ENCODE measurements at places on chromosomes 3 and 15.

GRCh38 chr3:5136919-5137429 lies 14.9 kb downstream of the ARL8B start:
- DNase-seq: no peak

- no peak for DNase-seq
Measured at GRCh38 chr15:66278671-66279070, 14.7 kb upstream of the DIS3L start.

GRCh38 chr3:135865085-135865484 lies 100.4 kb upstream of the PPP2R3A start:
- DNase-seq: no peak

DNA sequence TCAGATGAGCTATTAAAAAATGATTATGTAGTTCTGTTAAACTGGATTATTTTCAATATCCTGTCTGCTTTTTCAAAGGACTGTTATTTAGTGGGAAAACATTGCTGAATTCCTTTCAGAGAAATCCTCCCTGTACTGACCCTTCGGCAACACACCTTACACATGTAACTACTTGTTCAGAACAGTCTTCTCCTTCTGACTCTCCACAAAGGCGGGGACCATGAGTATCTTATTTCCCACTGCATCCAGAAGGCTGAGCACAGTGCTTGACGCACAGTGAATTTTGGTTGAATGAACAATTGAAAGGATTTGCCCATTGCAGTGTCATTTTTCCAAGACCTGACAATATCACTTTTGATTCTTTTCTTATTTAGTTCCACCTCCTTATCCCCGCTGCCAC lies 23.1 kb upstream of the CFAP161 start:
- DNase-seq: no peak

DNA sequence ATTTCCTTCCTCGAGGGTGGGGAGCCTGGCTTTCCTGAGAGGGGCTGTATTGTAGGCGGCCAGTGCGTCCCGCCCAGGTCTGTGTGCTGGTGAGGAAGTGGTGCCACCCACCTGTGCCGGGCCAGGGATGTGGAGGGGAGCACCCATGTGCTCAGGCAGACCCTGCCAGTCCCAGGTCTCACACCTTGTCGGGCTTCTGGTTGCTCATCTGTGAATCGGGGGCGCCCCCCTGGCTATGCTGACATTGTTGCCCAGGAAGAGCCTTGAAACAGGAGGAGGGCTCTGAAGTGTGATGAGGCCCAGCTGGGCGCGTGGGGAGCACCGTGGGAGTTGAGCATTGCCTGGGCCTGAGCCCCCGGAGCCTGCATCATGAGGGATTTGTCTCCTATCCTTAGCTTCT lies 4.8 kb downstream of the FBLN2 start:
- no peak for DNase-seq

GRCh38 chr15:80450811-80451321 lies 46.7 kb downstream of the ARNT2 start:
- DNase-seq: no peak

GRCh38 chr3:57689367-57690053 lies 3.4 kb downstream of the DENND6A start:
- no peak for DNase-seq

DNA sequence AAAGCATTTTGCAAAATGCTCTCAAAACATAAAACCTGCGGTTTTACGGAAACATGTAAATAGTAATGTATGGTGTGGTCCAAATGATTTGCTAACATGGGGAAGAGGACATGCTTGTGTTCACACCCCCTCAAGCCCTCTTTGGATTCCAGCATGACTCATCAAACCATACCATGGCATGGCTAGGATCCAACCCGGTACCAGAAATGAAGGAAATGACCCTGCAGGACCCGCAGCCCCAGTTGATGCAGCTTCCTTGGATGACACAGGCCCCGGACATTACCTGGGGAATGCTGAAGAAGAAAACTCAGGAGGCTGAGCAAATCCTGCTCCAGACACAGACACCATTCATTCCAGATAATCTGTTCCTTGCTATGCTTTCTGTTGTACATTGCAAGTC lies 222.9 kb downstream of the DTWD1 start:
- no peak for DNase-seq

- no peak for DNase-seq
Measured at GRCh38 chr3:33401781-33402180, 38.4 kb downstream of the UBP1 start.

DNA sequence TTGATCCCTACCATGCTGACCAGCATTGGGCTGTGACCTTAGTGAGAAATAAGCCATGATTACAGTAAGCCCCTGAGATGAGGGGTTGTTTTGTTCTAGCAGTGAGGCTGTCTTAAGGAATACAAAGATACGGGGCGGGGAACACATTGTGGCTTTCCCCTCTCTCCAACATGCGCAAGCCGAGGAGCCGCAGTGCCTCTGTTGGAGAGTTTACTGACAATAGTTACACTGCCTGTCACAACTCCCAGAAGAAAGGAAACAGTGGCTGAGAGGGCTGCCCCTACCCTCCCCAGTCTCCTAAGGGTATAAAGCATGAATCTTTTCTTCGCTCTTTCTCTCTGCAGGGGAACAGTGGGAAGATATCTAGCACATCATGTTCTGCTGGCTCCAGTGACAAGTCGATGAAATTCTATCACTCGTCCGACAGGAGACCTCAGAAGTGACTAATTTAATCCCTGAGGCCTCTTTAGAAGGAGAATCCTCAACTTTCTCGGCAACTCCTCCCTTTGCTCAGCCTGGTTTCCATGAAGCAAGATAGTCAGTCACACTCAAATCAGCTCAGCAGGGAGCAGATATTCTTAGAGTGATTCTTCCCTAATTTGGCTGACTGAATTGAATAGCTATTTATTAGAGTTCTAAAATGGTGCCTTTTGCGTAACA lies 409.0 kb upstream of the PROK2 start:
- DNase-seq: no peak

DNA sequence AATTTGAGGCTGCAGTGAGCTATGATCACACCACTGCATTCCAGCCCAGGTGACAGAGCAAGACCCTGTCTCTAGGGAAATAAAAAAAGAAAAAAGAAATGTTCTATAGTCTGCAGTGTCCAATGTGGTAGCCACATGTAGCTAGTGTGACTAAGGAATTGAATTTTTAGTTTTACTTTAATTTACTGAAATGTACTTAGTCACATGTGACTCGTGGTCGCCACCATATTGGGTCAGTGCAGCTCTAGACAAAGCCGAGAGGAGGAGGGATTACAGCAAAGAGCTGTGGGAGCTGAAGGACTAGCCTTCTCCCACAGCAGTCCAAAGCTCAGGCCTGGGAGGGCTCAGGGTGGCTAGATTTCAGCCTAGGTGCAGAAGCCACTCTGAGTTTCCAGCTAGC lies 65.9 kb upstream of the NTRK3 start:
- DNase-seq: no peak

DNA sequence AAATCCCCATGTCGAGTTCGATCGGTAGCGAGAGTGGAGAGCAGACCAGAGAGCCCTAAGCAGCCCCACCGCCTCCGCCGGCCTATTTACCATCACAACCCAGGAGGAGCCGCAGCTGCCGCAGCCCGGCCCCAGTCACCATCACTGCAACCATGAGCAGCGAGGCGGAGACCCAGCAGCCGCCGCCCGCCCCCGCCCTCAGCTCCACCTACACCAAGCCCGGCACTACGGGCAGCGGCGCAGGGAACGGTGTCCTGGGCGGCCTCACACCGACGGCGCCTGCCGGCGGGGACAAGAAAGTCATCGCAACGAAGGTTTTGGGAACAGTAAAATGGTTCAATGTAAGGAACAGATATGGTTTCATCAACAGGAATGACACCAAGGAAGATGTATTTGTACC lies 89.5 kb upstream of the TPM1 start:
- DNase-seq: no peak

- peak; percentile 33 for DNase-seq
Measured at GRCh38 chr3:39106851-39107387, 508 bp downstream of the GORASP1 start.

- DNase-seq: no peak
Measured at GRCh38 chr15:88745696-88746095, 57.5 kb upstream of the ACAN start.

- no peak for DNase-seq
Measured at GRCh38 chr15:43854801-43855200, 28.0 kb downstream of the WDR76 start.

- peak; percentile 14 for DNase-seq
Measured at GRCh38 chr15:63381301-63382204, at the start of gene CA12. Gene CA12, minus strand, starts transcription at chr15:63381846. Its CDS starts 126 bp downstream, at chr15:63381720.

GRCh38 chr15:41567862-41568261 lies 8.8 kb downstream of the TYRO3 start:
- no peak for DNase-seq

- no peak for DNase-seq
Measured at GRCh38 chr3:49534581-49535441, 19.5 kb upstream of the BSN start.

DNA sequence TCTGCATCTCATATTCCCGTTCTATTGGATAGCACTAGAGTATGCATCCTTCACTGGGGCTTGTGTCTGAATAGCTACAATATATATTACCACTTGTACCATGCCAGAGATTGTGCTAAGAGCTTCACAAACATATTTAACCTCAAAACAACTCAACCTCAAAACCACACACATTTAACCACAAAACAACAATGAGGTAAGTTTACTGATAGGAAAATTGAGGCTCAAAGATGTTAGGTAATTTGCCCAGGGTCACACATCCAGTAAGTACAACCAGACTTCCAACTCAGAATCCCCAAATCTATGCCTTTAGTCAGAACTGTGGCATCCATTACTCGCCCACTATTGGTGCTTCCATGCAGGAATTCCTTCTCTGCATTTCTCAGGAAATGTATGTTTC lies 220.0 kb downstream of the FAM43A start:
- no peak for DNase-seq

DNA sequence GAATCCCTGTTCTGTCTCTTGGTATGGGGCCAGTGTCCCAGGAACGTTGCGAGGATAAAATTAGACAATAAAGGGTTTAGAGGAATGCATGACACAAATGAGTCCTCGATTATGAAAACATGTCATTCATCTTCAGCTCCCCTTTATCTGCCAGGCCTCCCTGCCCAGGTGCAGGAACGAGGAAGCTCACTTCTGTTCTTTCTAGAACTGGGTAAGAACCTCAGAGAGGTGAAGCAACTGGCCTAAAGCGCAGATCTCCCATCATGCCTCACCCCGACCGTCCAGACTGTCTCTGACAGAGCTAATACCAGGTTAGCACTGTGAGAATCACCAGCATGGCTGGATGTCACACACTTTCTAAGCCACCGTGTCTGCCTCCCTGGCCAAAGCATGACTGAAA lies 1.5 kb upstream of the ITIH1 start:
- DNase-seq: no peak
